ENCODE measurements at places on chromosomes 7 and 10.

- DNase-seq: no peak
Measured at GRCh38 chr10:28938745-28939144, 261.4 kb downstream of the BAMBI start.

GRCh38 chr10:124917428-124918190 lies 24.3 kb upstream of the ZRANB1 start:
- peak; percentile 50 for DNase-seq

DNA sequence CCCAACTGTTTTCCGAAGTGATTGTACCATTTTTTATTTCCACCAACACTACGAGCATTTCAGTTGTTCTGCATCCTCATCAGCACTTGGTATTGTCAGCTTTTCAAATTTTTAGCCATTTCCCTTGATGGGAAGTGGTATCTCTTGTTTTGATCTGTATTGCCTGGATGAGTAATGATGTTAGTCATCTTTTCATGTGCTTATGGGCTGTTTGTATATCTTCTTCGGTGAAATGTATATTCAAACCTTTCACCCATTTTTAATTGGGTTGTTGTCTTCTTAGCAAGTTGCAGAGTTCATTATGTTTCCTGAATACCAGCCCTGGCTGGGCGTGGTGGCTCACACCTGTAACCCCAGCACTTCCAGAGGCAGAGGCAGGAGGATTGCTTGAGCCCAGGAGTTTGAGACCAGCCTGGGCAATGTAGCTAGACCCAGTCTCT lies 22.1 kb downstream of the CLIP2 start:
- DNase-seq: no peak

DNA sequence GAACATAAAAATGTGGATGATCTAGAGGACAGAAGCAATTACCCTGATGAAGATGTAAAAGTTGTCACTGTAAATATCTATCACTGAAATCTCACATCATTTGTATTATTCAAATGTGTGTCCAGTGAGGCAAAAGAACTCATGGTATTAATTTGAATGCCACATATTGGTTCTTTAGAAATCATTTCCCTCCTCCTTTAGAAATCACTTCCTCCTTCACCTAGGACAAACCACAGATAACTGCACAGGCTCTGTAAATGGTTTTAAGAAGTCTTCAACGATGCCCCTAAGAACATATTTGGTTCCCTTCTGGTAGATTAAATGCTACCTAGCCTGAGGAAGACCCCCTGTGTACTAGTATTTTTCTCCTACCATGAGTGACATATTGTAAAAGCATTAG lies 33.1 kb upstream of the ZNF518A start:
- no peak for DNase-seq

DNA sequence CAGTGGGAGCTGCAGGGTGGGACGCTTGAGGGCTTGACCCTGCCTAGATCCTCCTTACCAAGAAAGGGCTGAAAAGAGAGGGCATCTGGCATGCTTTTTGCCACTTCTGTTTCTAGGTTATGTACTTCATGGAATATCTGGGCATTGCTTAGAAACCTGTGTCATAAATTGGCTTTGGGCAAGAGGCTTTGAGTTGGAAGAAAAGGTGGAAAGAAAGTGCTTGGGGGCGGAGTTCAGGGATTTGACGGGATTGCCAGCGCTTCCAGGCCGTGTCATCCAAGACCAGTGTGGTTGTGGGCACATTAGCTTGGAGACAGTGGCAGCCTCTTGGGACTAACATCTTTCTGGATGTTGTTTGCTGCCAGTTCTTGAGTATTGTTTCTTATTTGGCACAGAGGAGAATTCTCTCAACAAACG lies 825 bp downstream of the ZNF862 start:
- DNase-seq: no peak

DNA sequence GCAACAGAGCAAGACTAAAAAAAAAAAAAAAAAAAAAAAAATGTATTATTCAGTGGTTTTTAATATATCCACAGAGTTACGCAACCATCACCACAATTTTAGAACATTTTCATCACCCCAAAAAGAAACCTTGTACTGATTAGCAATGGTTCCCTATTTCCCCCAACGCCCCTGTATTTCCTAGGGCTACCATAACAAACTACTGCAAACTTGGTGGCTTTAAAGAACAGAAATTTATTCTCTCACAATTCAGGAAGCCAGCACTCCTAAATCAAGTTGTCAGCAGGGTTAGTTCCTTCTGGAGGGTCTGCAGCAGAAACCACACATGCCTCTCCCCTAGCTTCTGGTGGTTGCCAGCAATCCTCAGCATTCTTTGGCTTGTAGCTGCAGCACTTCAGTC lies 5.9 kb upstream of the NUP42 start:
- DNase-seq: no peak

GRCh38 chr10:49512121-49512809 lies 26.7 kb downstream of the ERCC6 start:
- DNase-seq: no peak

GRCh38 chr10:125231116-125231812 lies 70.9 kb upstream of the CTBP2 start:
- DNase-seq: no peak

DNA sequence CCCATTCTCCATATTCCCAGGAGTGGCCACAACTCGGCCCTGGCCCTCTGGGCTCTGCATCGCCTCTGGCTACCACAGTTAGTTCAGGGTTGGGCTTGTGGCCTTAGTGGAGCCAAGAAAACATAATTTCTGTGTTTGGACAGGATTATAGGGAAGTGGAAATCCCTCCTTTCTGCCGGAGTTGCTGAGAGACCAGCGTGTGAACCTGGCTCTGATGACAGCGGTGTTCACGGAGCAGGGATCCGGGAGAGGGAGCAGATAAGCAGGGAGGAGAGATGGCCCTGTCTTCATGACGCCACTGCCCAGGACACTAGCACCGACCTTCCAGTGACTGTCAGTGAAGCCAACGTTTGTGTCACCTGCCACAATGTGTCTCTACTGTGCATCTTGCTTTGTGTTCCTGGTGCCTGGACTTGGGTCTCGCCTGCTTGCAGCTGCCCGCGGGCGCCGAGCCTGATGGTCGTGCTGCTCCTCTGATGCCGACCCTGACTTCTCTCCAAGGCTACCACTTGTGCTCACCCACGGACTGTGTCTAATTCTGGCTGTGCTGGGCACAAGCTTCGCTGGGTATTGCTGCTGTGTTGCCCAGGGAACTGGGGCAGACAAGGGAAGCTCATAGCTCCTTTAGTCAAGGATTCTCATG lies 67.0 kb upstream of the VIPR2 start:
- DNase-seq: peak; percentile 7
